ENCODE measurements at places on chromosomes 11 and 22.

DNA sequence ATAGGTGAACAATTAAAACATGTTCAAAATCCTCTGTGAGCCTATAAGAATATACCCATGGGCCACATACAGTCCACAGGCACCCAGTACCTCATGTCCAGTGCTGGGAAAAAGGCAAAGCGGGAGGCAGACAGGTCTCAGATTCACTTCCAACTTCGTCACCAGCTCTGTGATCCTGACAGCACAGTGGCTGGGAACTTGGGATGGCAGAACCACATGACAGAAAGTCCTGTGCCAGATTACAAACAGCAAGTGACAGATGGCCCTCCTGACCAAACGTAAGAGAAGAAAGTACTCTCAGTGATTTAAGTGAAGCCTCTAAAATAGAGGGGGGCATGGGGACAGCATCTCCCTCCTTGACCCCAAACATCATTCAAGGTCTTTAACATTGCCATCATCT is 5.8 kb downstream of the SLC1A2 start:
- no peak for DNase-seq

- DNase-seq, result no peak
Measured at GRCh38 chr11:128686021-128686741, 7.7 kb upstream of the FLI1 start.

DNA sequence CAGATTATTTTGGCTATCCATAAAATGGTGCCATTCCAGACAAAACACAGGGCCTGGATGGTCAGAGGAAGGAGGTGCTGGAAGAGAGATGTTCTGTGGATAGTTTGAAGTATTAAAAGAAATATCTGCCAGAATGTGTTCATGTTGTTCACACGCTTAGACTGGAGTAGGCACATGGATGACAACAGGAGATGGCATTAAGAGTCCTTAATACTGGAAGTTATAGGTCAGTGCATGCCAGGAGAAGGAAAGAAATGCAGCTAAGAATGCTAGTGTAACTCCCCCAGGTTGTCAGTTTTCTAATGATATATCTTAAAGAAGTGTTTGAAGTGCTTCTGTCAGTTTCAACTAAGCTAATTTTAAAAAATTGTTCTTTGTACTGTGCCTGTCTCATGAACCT is 20.2 kb downstream of the KREMEN1 start:
- peak; percentile 14 for DNase-seq

DNA sequence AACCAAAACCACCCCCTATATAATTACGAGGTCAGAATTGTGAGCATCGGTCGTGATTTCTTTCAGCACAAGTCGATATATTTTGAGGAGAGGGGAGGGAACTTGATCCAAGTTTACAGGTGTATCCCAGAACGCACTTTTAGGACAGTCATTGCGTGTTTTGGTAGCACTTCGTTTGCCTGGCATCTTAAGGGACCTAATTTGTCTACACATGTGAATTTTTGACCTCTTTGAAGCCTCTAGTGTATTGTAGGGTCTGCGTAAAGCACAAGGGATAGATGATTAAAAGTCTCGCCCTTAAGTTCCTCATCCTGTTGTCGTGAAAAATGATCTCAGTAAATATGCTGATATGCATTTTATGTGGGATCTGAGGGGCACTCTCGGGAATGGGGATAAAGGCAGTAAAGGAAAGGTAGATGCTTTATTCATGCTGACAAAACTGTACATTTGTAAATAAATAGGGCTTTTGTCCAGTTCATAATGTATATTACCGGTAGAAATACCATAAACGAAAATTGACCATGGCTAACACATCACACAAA is 632 bp upstream of the CCDC34 start:
- DNase-seq, result no peak

DNA sequence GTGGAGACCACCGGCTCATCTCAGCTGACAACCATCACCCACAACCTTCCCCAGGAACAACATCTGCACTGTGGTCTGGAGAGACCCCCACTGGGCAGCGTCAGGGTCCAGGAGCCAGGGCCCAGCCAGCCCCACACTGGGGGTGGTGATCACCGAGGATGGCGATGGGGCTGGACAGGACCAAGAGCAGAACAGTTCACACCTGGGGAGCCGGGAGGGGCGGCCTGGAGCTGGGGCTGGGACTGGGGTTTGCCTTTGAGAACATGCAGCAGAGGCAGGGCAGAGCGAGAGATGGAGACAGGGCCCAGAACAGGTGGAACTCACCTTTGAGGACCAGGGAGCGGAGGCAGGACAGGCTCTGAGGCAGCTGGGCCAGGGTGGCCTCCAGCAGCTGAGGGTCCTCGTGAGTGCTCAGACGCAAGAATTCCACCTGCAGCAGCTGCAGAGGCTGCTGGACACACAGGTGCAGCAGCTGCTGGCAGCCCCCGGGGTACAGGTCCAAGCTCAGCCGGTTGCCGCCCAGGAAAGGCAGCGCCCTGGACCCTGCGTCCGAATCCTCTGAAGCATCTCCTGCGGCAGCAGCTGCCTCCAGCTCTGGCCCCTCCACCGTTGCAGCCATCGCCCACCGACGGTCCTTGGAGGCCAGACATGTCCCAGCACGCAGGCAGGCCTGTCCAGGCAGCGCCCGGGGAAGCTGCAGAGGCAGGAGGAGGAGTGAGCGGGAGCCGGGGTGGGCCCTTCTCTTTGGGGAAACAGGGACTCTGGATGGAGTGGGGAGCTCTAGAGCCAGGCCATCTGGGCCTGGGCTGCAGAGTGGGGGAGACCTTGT is 1.0 kb downstream of the PIDD1 start:
- no peak for DNase-seq

GRCh38 chr11:131328843-131329242 is 41.6 kb upstream of the NTM start:
- DNase-seq, result no peak

DNA sequence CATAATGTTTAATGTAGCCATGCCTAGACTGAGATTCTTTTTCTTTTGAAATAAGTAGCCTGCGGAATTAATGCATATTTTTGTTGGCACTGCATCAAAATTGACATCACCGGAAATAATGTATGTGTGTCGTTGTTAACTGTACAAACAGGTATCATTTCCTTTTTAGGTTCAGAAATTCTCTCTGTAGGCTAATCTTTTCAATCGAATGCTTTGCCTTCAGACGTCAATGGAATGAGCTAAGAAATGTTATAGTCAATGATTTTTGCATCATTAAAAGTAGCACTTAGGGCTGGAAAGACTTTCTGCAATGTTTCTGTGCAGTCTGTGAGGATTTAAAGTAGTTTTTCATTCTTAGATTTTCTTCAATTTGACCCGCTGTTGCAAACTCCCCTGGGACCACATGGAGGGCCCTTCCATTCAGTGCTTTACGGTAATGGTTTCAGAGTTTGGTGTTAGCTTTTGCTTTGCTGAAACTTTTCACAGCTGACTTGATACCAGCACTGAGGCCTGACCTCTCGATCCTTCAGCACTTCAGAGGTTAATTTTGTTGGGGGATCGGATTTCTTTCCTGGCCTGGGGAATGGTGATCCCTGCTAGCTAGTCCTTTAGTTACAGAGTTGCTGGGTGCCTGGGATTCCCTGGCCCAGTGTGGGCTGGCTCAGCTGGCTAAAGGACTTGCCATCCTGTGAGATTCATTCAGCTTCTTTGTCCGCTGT is 137.8 kb downstream of the DBX1 start:
- DNase-seq, result no peak

- DNase-seq, result no peak
Measured at GRCh38 chr11:50073113-50074105, 40.7 kb downstream of the OR4C45 start.

GRCh38 chr11:79406376-79406775 is 34.5 kb downstream of the TENM4 start:
- DNase-seq, result no peak

DNA sequence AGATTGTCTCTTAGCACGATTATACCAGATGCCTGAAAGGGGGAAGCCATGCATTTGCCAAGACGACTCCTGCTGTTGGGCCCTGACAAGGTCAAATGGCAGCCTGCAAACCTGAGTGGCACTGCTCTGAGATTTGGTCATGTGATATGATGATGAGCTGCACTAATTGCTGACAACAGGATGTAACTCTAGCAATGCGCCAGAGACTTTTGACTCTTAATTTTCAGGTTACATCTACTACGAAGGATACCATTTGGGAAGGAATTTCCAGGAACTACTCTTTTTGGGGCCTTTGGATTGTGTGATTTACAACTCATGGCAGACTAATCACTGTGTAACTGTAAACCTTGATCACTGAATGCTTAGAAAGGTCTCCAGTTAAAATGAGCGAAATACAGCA is 13.1 kb downstream of the TREH start:
- DNase-seq, result no peak

GRCh38 chr11:85699957-85700741 is 14.2 kb upstream of the CCDC89 start:
- DNase-seq, result no peak

- peak; percentile 90 for DNase-seq
Measured at GRCh38 chr11:109037856-109038780, 373.2 kb downstream of the DDX10 start.

DNA sequence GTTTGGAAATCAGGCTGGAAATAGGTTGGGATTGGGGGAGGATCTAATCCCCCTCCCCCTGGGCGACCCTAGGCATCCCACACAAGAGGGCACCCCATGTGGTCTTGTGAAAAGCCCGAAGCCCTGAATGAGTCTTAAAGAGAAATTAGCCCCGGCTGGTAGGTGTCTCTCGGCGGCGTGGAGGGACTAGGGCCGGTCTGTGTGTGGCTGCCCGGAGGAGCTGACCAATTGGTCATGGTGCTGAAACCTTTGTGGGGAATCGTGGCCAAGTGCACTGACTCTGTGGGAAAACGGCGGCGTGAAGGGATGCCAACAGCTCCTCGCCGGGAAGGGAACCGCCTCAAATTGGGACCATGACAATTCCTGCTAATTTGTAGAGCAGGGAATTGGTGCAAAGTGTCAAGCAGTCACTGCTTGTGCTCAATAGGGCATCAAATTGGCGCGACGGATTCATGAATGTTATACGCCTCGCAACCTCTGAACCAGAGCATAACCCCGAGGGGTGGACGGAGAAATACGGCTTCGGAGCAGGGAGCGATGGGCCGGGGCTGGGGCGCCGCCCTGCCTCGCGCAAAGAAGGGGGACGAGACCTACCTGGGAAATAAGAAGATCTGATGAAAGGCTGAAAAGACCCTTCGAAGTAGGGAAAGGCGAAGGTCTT is 1.5 kb downstream of the DBX1 start:
- DNase-seq, result peak; percentile 85

- DNase-seq, result peak; percentile 2
Measured at GRCh38 chr11:91081440-91082043, 858.7 kb upstream of the CHORDC1 start.

DNA sequence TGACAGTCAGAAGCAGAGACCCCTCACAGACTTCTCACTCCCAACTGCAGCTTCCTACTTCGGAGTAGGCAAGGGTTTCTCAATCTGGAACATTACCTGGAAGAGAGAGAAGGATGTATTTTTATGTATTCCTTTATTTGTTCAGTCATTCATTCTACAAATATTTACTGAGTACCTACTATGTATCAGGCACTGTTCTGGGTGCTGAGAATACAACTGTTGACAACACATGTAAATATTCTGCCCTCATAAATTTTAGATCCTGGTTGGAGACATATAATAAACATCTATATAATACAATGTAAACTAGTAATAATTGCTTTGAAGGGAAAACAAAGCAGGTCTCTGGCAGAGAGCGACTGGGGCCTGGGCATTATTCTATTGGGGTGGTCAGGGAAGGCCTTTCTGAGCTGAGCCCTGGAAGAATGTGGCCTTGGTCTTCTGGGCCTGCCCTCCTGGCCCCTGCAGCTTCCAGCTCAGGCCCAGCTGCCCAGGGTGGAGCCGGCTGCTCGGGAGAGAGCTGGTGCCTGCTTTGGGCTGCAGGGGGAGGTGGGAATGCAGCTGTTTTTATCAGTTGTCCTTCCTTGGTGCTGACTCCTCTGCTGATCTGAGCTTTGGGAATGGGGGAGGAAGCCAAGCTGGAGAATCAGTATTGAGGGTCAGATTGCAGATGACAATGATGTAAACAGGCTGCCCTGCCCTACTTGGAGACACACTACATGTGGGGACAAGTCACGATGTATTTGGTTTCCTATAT is 46.8 kb downstream of the PKNOX2 start:
- DNase-seq, result no peak

GRCh38 chr22:24244144-24244787 is 616 bp downstream of the GGT5 start:
- DNase-seq, result peak; percentile 0

DNA sequence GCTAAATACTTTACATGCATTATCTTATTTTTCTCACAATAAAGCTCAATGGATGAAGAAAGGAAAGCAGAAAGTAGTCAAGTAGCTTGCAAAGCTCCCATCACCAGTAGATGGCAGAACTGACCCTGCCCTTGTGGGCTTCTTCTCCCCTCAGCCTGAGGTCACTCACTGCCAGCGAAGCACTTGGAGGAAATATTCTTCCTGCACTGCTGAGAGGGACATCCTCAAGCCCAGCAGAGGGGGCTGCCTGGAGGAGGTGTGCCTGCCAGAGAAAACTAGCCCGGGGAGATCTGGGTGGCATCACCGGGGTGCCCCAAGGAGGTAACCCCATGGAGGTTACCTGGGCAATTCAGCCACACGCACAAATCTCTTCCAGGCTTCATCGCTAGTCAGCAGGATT is 6.6 kb downstream of the APOL4 start:
- peak; percentile 74 for DNase-seq

DNA sequence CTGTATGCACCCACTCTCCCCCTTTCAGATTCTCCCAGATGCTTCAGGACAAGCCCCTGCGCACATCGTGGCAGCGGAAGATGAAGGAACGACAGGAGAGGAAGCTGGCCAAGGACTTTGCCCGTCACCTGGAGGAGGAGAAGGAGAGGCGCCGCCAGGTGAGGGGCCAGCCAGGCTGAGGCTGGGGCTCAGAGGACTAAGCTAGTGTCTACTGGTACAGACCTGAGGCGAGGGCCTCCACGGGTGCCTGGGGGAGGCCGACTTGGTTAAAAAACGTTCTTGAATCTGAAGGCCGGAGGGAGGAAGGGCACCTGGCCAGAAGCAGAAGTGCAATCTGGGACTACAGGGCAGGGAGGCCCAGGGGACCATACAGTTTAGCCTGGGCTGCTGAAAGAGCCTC is 6.0 kb downstream of the CCDC86 start:
- no peak for DNase-seq

- no peak for DNase-seq
Measured at GRCh38 chr11:47271961-47272661, 2.2 kb downstream of the MADD start.

- DNase-seq, result peak; percentile 42
Measured at GRCh38 chr11:9263840-9264315, 1.3 kb downstream of the DENND5A start.

GRCh38 chr22:43080616-43081015 is 8.6 kb downstream of the TTLL1 start:
- DNase-seq, result no peak

- peak; percentile 95 for DNase-seq
Measured at GRCh38 chr22:30287648-30288418, 1.5 kb downstream of the CASTOR1 start.

All from GM03348 (cell line).